ENCODE measurements at places on chromosomes 7 and 10.
A peak's percentile ranks its signal among the peaks of the same experiment; 100 is the strongest.

- no peak for DNase-seq
These were observed 218.1 kb downstream of the WDR11 start for GRCh38 chr10:121069061-121069850.

DNA sequence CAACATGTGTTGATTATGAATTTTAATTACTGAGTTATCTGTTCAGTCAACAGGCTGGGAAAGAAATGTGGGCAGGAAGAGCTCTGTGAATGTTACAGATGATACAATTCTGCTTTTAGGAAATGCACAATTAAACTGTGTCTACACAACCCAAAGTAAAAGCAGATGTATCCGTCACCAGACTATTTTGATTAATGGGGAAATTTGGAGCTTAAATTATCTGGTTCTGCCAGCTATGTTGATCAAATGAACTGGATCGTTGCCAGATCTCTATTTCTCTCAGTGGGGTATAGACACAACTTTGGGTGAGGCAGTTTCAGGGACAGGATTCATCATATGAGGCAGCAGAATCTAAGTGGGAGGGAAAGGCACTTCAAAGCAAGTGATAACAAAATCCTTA is 136.5 kb downstream of the NEUROD6 start:
- no peak for DNase-seq

GRCh38 chr7:79332091-79332490 is 121.4 kb downstream of the MAGI2 start:
- DNase-seq, result no peak

DNA sequence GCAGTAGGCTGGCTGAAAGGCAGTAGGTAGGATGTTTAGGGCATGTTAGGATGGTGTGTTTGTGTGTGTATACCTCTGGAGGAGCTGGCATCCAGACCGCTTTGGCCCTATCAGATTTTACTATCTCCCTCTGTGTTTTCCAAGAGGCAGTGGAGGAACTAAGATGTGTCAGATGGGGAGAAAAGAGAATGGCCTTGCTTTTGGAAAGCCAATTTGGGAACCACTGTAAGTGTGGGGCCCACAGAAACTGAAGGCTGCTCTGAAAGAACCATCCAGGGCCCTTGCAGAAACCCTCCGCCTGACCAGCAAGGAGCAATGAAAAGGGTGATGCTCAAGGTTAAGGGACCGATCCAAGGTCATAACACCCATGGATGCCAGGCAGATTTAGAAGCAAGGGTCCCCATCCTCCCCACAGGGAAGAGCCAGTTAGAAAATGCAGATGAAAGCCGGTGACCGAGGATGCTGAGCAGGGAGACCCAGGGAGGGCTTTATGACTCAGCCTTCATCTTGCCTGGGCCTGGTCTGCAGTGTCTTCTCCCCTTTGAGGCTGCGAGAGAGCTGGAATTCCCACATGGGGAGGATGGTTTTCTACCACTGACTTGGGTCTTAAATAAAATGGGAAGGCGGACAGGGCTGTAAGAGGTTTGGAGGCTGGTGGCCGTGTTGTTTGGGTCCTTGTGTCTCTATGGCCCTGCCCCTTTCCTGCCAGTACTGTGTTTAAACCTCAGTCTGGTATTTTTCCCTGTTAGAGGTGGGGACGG is 275.8 kb downstream of the LRMDA start:
- DNase-seq, result no peak

DNA sequence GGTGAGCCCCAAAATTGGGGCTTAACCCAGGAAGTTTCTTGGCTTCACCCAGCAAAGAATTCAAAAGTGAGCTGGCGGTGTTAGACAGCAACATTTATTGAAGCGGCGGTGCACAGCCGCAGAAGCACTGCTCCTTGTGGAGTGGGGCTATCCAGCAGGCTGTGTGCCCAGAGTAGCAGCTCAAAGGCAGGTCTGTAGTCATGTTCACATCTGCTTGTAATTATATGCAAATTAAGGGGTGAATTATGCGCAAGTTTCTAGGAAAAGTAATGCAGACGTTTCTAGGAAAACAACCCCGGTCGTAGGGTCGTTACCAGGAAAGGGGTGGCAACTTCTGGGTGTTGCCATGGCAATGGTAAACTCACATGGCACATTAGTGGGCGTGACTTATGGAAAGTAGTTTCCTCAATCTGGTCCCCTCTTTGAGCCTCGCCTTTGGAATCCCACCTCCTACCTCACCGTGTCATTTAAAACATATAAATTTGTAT is 13.7 kb upstream of the KBTBD2 start:
- peak; percentile 64 for DNase-seq

- no peak for DNase-seq
These were observed 46.9 kb downstream of the FAM13C start for GRCh38 chr10:59315465-59315864.

GRCh38 chr7:151157645-151158329 is 9.7 kb downstream of the GBX1 start:
- DNase-seq, result no peak

- no peak for DNase-seq
These were observed 91.8 kb upstream of the STEAP4 start for GRCh38 chr7:88398459-88398858.

- no peak for DNase-seq
These were observed 405.6 kb downstream of the KCNMA1 start for GRCh38 chr10:77231884-77232610.

DNA sequence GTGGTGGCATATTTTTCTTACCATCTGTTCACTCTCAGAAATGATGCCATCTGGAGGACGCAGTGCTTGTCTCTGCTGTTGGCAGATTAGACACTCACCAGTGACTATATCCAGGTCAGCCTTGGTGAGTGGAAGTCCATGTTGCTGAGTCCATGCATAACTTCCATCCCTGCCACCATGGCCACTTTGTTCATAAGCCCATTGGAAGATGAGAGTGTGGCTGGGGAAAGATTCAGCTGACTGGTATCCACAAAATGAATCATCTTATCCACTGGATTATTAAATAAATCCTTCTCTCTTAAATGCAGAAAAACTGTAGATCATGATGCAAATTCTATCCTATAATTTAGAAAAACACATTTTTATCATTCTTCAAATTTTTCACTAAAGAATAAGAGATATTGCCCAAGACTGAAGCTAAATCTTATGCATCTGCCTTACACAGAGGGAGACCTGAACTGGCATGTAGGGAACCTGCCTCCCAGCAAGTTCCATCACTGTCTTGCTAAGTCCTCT is 726.9 kb downstream of the TNS3 start:
- DNase-seq, result no peak

DNA sequence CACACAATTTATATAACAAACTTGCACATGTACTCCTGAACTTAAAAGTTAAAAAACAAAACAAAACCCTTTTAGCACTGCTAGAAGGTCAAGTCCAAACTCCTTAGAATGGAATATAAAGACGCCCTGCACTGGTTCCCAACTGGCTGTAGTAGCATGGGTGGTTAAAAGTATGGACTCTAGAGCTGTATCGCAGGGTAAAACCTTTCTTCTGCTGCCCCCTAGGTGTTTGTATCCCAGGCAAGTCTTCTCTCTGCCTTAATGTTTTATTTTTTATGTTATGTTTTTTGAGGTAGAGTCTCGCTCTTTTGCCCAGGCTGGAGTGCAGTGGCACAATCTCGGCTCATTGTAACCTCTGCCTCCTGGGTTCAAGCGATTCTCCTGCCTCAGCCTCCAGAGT is 35.2 kb downstream of the LSMEM1 start:
- DNase-seq, result no peak

DNA sequence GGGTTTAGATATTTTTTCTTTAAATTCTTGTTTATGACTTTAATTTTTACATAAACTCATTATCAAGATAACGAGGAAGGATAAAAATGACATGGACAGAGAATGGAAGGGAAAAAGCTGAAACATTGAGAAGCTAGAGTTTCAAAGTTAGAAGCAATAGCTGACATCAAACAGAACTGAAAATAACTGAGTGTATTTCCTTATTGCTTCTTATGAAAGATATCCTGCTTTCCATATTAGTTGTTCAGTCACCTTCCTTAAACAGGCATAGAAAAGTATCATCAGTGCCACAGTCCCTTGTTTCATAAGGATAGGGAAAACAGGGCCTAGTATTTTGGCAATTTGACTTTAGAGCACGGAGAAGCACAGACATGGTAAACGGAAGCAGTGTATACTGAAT is 460.5 kb upstream of the GHITM start:
- no peak for DNase-seq

DNA sequence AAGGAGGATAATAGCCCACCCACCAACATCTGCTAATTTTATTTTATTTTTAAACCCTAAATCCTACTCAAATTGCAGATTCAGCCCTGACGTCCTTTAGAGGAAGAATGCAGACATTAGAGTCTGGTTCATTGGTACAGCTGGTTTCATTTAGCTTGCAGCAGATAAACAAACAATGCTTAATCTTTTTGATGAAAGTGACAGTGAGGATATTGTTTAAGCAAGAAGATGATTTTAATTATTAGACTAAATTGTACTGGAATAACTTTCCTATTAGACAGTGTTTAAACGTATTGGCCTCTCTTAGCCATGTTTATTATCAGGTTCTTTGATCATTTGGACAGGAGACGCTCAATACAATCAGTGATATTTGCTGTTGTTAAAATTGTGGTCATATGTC is 164.8 kb downstream of the CDK14 start:
- no peak for DNase-seq

DNA sequence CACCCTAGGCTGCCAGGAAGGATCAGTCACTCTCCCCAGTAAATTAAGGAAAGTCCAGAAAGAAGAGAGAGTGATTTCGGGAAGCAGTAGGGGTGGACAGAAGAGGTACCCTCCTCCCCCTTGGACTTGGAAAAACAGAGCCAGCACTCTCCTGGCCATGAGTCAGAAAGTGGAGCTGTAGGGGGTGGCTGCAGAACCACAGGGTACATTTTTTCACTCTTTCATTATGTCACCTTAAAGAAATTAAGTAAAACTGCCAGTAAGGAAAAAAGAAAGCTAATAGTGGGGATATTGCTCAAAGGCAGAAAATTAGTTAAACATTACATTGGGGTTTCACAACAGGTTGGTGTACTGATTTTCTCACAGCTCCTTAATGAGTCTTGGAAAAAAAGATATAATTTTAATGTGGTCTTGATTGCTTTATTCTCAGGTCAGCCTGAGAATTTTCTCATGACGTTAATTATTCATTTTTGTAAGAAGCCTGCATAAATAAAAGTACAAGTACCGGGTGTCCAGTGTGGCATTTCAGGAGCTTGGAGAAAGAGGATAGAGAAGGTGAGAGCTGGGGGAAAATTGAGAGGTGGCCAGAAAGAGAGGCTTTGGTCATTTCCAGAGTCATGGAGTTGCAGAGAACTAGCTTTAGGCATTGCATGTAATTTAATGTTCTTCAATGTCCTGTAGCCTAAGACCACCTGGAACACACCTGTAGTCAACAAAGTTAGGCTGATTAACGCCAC is 23.2 kb upstream of the AOAH start:
- no peak for DNase-seq

DNA sequence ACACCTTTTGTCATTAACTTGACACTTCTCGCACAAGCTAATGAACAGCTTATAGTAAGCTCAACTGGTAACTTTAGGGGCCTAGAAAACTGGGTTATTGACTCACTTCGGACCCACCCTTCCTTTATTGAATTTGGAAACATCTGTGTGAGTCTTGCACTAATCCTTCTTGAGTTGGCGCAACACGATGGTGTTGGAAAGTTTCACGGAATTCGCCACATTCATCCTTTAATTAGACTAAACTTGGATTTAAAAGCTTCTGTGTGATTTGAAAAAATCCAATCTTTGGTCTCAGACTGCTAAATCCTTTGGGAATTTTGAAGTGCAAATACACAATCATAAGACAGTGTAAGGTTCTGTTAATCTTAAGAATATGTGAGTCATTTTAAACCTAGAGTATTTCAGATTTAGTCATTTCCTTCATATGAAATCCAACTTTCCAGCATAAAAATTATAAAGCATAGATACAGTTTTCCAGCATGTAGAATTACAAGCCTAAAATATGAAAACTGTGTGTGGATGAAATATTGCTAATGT is 15.1 kb downstream of the FZD8 start:
- no peak for DNase-seq

GRCh38 chr7:103573479-103574058 is 127.6 kb upstream of the SLC26A5 start:
- no peak for DNase-seq

DNA sequence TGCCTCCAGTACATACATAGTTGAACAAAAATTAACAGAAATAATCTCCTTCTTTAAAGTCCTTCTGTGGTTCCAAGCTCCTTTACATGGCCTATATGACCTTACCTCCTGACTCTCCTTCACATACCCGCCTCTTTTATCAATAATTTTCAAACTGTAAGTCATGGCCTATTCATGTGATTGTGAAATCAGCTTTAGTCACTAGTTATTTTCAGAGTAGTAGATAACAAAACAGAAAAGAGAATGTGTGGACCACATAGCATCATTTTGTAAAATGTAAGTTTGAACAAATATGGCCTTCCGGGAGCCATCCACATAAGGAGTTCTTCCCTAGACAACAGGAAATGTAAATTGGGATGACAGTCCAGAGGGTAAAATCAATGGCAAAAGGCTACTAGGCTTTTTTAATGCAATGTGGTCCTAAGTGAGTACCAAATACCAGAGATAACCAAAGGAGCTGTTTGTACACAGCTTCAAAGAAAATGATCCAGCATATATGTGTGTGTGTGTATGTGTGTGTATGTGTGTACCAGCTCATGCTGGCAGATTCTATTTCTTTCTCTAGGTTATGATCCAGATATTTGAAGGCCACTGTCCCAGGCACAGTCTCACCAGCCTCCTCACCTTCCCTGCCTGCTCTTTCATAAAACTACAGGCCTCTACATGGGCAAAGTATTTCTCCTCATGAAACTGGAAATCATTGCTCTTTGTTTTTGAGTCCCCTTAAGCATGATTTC is 12.3 kb upstream of the FAM133B start:
- no peak for DNase-seq

- no peak for DNase-seq
These were observed 845.0 kb downstream of the CNTNAP2 start for GRCh38 chr7:146961617-146962016.

DNA sequence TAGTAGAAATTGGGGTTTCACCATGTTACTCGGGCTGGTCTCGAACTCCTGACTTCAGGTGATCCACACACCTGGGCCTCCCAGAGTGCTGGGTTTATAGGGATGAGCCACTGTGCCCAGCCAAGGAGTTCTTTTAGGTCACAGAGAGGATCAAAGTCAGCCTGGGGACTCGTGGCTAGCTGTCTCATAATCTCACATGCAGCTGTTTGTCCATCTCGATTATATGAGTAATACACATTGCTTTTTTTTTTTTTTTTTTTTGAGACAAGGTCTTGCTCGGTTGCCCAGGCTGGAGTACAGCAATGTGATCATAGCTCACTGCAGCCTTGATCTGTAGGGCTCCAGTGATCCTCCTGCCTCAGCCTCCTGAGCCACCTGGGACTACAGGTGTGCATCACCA is 2.2 kb downstream of the IFT22 start:
- DNase-seq, result no peak

DNA sequence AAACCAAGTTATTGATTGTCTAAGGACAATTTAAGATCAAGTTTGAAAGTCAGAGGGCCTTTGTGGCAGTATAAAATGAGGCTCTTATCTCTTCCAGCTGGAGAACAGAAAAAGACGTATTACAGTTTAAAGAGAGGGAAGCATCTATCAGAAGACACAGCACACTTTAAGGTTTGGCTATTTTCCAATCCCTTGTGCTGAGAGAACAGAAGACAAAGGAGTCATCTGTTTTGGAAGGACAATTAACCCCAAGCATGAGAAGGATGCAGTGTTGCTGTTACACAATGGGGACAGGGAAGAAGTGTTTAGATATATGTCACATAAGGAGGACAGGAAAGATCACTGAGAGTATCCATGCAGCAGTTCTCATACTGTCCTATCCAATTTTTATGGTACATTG is 1224.2 kb upstream of the SORCS1 start:
- DNase-seq, result no peak
